ENCODE measurements at places on chromosomes 12 and 14.

DNA sequence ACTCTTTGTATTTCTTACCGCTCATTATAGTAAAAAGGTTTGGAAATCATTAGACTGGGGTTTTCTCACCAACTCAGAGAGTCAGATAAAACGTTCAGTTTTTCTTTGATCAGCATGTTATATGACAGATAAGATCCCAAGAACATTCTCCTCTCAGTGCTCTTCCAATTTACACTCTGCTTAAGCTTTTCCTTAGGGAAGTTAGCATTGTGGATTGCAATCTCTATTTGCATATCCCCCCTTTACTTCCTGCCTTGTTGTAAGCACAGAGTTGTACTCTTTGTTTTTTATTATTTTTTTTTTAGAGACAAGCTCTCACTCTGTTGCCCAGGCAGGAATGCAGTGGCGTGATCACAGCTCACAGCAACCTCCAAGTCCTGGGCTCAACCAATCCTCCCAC is 11.4 kb upstream of the CFAP54 start:
- no peak for DNase-seq

GRCh38 chr14:61147831-61148549 is 133.1 kb downstream of the TMEM30B start:
- no peak for DNase-seq

DNA sequence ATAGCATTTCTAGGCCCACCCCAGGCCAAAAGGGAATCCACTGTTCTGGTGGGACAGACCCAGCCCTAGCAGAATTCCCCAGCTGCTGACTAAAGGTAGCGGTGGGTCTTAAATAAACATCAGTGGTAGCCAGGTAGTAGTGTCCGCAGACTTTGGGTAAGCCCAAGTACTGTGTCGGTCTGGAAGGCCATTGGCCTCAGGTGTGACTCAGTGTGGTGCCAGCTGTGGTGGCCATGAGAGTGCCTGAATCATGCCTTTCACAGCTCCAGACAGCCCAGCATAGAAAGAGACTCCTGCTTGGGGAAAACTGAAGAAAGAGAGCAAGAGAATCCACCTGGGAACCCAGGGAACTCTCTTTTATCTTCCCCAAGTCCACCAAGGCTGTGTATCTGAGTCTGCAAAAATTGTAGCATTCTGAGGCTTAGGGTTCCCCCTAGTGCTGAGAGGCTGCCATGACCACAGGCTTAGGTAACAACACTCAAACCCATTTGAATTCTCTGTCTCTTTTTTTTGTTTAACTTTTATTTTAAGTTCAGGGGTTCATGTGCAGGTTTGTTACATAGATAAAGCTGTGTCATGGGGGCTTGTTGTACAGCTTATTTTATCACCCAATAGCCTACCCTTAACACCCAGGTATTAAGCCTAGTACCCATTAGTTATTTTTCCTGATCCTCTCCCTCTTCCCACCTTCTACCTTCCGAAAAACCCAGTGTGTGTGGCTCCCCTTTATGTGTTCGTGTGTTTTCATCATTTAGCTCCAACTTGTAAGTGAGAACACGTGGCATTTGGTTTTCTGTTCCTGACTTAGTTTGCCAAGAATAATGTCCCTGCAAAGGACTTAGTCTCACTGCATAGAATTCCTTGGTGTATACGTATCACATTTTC is 16.7 kb upstream of the CD163L1 start:
- DNase-seq: peak; percentile 35

DNA sequence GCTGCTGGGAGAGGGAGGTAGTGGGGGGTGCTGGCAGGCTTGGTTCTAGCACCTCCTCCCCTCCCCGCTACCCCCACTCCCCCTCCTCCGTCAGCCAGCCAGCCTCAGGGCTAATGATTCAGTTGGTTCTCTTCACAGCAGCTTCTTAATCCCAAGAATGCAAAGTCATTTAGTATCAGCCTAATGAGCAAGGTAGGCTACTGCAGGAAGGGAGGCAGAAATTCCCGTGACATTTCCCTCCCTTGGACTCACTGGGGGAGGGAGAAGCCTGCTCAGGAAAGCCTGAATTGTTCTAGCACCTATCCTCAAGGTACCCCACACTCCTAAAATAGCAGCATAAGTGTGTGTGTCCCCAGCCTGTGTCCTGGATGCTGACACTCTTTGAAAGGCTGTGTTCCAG is 29.8 kb downstream of the ITPK1 start:
- DNase-seq: peak; percentile 39

GRCh38 chr14:99238216-99238615 is 33.8 kb downstream of the BCL11B start:
- DNase-seq: no peak

GRCh38 chr12:608413-608812 is 54.8 kb downstream of the NINJ2 start:
- no peak for DNase-seq

DNA sequence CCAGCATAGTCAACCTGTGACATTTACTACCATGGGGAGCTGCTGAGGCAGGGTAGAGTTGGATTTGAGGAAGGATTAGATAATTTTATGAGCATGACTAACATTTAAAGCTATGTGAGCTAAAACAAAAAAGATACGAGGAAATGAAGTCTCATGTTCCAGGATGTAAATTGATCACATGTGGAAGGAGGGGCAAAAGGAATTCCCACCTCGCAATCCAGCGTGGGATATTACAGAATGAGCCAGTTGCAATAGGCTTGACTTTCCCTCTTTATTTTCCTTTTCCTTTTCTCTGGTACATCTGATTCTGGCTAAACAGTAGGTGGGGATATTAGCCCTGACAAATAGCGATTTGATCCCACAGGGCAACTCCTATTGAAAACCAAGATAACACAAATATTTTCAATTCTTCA is 214.9 kb upstream of the HMGA2 start:
- no peak for DNase-seq

All from SK-N-MC (cell line).